ENCODE measurements at places on chromosomes 1 and 21.

- DNase-seq, result no peak
These were observed 821 bp downstream of the PHC2 start for GRCh38 chr1:33429856-33430691.

DNA sequence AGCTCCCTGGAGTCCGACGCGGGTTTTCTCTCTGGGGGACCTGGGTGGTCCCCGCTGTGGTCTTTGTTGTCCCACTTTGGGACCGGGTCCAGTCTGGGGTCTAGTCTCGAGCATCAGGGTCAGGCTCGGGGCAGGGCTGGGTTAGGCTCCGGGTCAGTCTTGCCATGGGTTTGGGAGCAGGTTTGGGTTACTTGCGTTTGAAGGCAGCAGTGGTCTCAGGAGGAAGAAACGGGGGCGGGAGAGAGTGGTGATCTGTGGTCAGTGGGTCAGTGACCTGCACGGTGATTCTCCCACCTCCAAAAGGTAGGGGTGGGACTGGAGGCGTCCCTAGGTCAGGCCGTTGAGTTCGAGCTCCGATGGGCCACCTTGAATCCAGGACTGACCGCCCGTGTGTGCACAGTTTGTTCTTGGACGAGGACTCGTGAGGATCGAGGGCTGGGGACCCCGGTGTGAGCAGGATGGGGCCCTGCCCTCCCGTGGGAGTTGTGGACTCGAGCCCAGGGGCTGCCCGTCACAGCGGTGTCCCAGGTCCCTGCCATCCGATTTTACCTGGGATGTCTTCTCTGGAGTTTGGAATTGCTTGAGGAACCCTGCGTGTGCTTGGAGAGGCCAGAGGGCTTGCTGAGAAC lies 2.3 kb downstream of the B3GALT6 start:
- no peak for DNase-seq

- peak; percentile 86 for DNase-seq
These were observed 3.5 kb upstream of the ARID1A start for GRCh38 chr1:26692211-26692792.

GRCh38 chr1:177392336-177392735 lies 221.6 kb downstream of the BRINP2 start:
- DNase-seq, result no peak

DNA sequence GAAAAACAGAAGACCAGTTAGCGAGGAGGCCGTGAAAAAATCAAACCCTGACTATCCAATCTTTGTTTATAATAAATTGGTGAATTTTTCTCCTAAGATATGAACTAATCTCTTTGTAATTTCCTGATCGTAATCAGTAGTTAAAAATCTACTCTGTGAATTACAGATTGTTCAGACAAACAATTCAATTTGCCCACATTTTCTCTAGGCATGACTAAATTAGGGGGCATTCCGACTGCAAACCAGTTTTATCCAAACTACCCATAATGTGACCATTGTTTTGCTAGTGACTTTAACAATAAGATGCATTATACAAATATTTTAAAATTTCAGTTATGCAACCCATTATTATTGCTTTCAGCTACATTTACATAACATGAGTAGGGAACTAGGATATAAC lies 546.9 kb upstream of the ADAMTS5 start:
- no peak for DNase-seq

DNA sequence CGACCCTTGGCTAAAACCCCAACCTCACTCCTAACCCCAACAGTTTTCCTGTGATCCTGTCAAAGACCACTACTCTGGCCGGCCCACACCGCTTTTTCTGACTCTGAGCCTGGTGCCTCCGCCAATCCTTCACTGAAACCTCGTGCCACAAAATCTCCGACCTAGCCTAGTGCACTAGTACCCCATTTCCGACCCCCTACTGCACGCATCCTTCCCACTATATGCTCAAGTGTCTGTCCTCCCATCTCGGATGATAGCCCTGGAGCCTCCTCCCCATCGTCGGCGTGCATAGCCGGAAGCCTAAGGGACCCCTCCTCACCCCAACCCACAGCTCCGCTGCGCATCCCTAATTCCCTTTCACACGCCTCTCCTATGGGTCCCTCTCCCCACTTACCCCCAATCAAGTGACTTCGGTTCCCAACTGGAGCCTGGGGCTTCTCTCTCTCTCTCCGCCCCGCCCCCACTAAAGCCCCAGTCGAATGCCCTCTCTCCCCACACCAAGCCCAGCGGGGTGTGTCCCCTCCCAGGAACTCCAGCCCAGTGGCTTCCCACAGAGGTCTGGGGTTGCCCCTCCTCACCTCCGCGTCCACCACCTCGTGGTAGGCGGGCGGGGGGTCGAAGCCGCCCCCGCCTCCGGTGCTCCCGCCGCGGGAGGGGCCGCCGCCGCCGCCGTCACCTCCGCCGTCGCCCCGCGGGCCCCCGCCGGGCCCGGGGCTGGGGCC lies 791 bp downstream of the USP24 start:
- DNase-seq, result peak; percentile 42

DNA sequence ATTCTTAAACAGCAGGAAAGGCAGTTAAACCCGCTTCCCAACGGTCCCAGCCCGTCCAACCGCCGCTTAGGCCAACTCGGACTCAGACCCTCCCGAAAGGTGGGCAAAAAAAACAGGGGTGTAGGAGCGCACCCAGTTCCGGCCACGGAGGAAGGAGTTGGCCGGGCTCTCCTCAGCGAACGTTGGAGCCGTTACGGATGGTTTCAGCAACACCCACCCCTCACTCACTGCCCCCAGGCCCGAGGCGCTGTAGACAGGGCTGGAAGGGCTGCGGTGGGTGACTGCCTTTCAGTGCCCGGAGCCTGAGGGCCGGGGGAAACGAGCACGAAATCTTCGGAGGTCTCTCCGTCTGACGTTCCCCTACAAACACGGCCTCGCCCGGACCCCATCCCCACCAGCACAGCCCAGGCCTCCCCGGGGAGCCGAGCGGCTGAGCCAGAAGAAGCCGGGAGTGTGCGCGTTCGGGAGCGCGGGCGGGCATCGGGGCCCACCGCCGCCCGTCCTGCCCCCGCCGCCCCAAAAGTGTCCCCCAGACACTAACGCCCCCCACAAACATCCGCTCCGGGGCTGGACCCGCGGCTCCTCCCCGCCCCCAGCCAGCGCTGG lies 1.3 kb downstream of the KDM5B start:
- no peak for DNase-seq

GRCh38 chr1:2408456-2408855 lies 3.9 kb downstream of the PEX10 start:
- DNase-seq, result no peak

- DNase-seq, result no peak
These were observed 23.4 kb upstream of the EDN2 start for GRCh38 chr1:41507836-41508235.

DNA sequence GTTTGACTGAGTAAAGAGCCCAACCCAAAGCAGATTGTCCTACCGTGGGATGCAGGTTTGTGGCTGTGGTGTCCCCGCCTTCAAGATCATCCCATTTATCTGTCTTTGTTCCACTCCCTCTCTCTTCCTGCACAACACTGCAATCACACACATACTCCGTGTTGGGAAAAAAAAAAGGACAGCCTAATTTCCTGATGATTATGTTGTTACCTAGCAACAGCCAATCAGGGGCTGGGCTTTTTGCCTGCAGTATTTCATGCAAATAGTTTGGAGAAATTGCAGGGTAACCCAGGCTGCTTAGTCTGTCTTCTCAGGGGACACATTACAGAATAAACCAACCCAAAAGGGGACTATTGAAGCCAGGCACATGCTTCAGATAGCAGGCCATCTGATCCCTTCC lies 38.3 kb downstream of the PHC2 start:
- DNase-seq, result no peak

- no peak for DNase-seq
These were observed 4.8 kb upstream of the MRPS21 start for GRCh38 chr1:150288822-150289221.

- DNase-seq, result no peak
These were observed 24.2 kb upstream of the C1orf174 start for GRCh38 chr1:3924186-3924824.

DNA sequence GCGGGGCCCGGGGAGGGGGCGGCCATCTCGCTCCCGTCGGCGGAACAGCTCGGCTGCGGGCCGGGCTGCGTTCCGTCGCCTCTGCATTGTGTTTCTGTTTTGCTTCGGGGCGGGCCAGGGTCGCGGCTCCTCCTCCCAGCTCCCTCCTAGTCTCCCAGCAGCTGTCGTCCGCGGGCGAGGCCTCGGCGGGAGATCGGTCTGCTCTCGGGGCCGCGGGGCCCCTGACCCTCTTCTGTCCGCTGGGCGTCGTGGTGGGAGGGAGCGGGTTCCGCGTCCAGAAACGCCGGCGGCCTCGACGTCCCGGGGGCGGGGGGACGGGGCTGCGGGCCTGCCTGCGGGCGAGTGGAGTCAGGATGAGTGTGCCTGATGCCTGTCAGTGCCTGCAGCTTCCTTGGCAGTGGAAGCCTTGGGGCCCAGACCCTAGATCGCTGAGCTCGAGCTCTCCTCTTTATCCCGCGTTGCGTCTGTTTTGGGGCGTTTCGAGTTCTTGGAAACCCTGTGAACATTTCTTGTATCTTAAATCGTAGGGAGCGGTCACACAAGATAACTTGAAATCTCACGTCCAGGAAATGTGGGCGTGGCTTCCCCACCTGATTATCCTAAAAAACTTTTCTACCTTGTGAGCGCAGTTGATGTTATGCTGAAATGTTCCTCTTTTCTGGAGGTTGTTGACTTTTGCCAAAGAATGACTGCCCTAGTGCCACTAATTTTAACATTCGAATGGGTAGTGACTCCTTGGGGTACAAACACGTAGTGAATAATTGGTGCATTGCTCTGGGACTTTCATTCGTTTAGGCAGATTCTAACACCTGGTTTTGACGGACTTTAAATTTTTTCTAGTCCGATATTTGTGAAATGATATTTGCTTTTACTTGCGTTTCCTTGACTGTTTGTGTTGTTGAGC lies 676 bp downstream of the MORC3 start:
- peak; percentile 53 for DNase-seq

DNA sequence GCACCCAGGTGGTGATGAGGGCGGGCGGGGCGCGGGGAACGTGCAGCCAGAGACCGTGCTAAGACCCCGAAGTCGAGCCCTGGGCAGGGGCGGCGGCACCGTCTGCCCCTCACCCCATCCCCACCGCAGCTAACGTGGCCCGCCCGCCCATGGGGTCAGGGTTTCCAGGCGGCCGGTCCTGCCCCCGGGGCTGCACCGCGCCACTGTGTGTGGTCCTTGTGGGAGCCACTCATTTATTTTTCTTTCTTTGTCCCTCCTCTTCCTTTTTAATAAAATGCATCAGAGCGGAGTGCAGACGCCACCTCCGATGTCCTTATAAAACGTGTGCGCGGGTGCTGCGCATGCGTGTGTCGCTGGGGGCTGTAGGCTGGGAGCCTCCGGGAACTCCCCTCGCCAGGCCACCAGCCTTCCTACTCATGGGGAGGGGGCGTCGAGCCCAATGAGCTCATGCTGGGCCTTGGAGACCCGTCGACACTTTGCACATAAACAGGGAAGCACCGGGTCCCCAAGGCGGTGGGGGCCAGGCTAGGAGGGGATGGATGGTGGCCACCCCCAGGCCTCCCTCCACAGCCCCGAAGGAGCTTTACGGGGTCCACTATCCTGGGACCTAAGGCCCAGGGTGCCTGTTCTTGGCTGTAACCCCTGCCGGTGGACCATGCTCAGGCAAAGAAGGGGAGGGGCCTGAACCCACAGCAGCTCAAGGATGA lies 59.9 kb downstream of the WNT9A start:
- DNase-seq, result no peak

DNA sequence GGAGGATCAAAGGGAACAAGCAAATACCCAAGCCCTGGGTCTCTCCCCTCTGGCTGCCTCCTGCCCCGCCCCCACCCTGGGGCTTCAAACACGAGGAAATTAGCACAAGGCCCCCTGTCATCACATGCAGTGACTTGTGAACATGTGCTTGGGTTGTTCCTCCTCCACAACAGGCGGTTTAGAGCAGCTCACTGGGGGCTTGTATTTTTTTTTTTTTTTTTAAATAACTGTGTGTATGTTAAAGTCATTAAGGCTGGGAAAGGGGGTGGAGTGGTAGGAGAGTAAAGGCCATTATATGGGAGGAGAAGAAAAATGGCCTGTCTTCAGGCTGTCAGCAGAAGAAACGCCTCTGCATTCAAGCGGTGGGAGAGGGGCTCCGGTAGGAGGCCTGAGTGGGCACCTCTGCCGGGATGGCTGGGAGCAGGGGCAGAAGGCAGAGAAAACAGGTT lies 64.2 kb downstream of the PLXNA2 start:
- DNase-seq, result no peak

- peak; percentile 29 for DNase-seq
These were observed 3.0 kb downstream of the MORC3 start for GRCh38 chr21:36323032-36323431.

GRCh38 chr1:9115351-9116205 lies 13.3 kb downstream of the GPR157 start:
- no peak for DNase-seq

DNA sequence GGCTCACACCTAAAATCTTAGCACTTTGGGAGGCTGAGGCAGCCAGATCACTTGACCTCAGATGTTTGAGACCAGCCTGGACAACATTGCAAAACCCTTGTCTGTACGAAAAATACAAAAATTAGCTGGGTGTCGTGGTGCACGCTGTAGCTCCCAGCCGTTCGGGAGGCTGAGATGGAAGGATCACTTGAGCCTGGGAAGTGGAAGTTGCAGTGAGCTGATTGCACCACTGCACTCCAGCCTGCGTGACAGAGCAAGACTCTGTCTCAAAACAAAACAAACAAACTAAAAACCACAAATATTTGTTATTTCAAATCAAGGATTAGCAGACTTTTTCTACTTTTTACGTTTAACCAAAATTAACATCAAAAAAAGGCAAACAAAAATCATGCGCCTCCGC lies 31.3 kb downstream of the INKA2 start:
- DNase-seq, result no peak

DNA sequence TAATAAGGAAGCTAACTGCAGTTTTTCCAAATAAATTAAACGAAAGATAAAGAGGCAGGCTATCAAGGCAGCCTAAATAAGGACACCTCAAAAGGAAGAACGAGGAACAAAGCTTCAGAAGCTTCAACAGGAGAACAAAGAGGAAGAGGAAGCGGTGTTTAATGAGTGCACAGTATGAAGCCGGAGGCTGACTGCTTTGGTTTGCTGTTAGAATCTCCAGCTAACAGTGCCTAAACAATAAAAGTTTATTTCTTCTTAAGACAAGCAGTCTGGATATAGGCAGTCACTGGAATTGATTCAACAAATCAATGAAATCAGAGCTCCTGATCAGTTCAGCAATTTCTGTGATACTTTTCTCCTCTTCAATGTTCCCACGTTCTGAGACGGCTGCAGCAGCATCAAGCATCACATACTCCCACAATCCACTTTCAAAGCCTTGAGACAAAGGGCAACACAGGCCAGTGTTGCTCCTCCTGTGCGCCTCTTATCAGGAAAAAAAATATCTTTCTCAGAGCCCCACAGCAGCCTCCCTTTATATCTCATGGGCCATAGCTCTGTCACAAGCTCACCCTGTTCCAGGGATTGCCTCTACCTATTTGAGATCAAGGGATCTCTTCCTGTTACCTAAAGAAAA lies 365.6 kb upstream of the ST6GALNAC5 start:
- no peak for DNase-seq

DNA sequence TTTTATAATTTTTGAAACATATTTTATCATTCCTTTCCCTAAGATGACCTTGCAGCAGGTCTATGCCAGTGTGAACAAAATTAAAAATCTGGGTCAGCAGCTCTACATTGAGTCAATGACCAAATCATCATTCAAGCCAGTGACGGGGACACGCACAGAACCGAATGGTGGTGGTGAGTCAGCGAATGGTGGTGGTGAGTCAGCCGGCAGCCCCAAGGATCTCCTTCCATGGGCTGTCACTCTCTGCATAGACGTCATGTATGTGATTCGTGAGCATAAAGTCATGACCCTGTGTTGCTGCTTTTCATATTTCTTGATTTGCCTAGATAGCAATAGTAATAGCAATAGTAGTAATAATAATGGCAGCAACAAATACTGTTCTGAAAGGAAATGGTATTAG lies 26.3 kb downstream of the PER3 start:
- peak; percentile 70 for DNase-seq

GRCh38 chr1:89125913-89126580 lies at the start of gene GBP2:
Gene GBP2, minus strand, starts transcription at chr1:89126114. Its CDS starts 4,148 bp downstream, at chr1:89121966.
- peak; percentile 53 for DNase-seq

Measured in RCC 7860 (cell line).